Body of pancreas (tissue), 4 donors: ENCODE measurements at places on chromosomes 5 and 9.

DNA sequence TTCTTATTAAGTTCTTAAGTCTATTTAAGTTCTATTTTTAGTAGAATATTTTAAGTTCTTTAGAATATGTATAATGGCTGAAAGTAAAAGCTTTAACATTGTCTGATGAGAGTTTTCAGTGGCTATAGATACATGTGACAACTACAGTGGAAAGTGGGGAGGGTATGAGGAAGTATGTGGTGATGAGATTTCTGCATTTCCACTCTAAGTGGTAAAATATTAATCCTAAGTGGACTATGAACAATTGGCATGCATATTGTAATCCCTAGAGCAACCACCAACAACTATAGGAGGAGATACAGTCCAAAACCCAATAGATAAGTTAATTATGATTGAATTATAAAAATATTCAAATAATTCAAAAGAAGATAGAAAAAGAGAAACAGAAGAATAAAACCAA lies 183.6 kb downstream of the GADD45G start:
- no peak for DNase-seq

GRCh38 chr5:33312571-33313549 lies 127.9 kb upstream of the TARS1 start:
- no peak for DNase-seq

GRCh38 chr5:20245432-20245974 lies 257.5 kb upstream of the CDH18 start:
- no peak for DNase-seq

DNA sequence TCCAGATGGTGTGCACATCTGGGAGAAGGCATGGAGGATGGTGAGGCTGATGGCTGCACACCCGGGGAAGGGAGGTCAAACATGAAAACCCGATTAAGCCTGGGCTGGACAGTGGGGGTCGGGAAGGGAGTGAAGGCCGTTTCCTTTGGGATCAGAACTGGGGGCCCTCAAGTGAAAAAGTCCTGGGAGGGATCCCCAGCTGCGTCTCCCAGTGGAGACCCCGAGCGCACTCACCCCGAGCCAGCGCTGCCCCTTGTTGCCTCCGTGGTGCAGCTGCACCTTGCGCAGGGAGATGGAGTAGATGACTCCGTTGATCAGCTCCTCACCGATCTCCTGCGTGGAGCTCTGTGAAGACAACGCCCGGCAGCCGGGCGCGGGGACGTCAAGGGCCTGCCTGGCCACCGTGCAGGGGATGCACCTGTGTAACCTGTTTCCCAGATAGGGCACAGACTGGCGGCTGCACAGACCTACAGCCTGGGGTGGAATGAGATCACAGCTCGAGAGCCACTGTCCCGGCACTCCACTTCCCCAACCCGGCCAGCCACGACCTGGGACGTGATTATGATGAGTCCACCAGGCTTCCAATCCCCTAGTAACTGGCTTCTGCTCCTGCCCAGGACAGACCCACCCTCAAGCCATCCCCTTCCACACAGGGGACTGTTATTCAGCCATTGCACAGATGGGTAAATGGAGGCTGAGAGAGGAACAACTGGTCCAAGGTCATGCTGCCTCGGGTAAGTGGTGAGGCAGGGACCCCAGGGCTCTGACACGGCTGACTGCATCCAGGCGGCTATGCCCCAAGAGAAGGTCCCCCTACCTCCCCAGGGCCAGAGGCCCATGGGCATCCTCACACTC lies 9.0 kb downstream of the RALGDS start:
- no peak for DNase-seq

GRCh38 chr9:36865731-36866635 lies 168.1 kb downstream of the PAX5 start:
- no peak for DNase-seq

GRCh38 chr9:37329576-37329975 lies 92.9 kb upstream of the GRHPR start:
- DNase-seq: no peak

DNA sequence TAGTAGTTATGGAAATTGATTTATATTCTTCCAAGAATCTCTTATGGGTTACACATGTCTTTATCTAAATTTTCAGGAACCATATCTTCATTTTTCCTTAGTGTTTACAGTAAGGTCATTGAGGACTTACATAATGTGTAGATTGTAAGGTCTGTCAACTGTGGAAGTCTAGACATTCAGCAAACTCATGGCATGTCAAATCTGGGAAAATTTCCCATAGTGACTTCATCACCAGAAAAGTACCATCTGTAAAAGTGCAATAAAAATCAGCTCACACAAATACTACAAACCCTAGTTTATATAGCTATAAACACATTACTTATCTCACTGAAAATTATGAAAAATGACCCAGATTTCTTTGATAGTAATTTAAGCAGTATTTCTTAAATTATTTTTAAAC lies 419.4 kb downstream of the MTRR start:
- no peak for DNase-seq

DNA sequence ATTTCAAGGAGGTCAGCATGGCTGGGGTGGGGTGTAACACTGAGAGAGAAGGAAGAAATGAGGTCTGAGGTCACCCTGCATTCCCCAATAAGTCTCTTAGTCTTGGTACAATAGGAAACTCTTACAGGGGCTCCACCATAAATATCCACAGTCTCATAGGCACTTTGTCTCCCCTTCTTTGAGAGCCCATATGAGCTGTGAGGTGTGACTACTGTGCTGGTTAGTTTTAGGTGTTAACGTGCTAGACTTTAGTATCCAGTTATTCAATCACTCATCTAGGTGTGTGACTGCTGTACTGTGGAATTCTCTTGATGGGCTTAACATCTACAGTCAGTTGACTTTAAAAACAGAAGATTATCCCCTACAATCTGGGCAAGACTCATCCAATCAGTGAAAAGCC lies 378.1 kb upstream of the RFX3 start:
- no peak for DNase-seq

DNA sequence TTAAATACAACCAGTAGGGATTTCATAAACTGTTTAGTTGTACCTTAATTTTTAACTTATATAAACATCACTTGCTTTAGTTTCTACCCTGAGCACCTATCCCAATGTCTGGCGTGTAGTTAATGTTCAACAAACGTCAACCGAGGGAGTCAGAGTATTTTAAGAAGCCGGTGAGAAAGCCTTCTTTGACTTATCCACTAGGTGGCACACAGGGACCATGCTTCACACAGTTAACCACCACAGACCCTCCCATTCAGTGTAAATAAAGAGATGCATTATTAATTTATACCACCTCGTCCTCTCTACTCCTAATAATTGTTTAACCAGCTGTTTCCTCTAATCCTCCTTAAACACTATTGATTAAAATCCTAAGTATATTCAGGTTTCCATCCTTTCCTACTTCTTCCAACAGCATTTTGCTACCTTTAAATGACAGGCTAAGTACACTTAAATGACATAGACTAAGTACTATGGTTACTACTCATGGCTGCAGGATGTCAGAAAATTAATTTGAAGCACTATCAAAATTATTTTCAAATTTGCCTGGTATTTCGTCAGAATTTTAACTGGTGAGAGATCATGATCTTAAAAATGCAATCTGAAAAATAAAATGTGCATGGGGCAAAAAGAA lies 2.3 kb downstream of the HAPLN1 start:
- DNase-seq: peak; percentile 22

- DNase-seq: no peak
Measured at GRCh38 chr5:168790671-168791250, 211.6 kb upstream of the PANK3 start.

GRCh38 chr9:116550696-116551436 lies 136.2 kb upstream of the TRIM32 start:
- no peak for DNase-seq

GRCh38 chr5:60533789-60534188 lies 166.2 kb downstream of the DEPDC1B start:
- DNase-seq: no peak

- DNase-seq: no peak
Measured at GRCh38 chr9:123339666-123340510, 16.1 kb upstream of the CRB2 start.

GRCh38 chr5:56161439-56161823 lies 71.7 kb downstream of the ANKRD55 start:
- DNase-seq: no peak

GRCh38 chr9:76529653-76530052 lies 70.7 kb downstream of the GCNT1 start:
- no peak for DNase-seq

DNA sequence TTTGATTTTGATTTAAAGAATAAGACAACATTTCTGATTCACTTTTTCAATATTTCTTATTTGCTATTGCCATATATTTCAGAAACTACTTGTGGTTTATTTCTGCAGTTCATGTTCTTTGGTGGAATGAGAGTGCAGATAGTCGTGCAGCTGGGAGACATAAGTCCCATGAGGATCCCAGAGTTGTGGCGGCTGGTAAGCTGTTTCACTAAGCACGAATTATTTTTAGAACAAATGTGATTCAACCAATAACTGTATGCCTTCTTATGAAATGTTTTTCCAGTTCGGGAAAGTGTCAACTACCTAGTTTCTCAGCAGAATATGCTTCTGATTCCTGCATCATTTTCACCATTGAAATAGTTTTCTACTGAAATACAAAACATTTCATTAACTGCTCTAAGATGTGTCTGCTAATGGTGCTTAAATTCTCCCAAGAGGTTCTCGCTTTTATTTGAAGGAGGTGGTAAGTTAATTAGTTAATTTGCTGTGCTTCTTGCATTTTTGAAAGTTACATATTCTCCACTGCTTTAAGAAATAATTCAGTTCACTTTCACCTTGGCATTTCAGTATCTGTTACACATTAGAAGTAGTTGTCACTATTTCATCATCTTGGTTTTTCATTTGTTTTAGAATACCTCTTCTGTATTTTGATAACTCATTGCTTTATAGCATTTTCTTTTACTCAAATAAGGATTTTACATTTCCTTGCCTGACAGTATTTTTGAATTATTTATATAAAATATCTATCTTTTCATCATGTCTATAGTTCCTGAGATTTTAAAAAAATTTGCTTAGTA lies 9.0 kb downstream of the NIPSNAP3B start:
- DNase-seq: peak; percentile 21

DNA sequence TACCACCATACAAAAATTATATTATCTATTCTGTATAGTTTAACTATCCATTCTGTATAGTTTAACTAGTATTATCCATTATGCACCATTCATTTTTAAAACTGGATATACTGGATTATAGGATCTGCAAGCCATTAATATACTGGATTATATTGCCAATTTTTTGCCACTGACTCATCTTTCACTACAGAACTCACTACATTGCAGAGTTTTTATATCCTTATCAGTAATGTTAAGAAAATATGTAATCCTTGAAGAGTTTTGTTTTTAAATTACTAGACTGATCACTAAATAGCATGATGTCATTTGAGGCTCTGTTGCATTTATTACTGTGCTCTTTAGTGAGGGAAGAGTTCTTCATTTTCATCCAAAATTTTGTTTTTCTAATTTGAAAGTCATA lies 109.8 kb upstream of the SNX2 start:
- no peak for DNase-seq

- DNase-seq: peak; percentile 40
Measured at GRCh38 chr5:180470966-180471582, 23.1 kb upstream of the CNOT6 start.
